ENCODE measurements at places on chromosomes 11 and 22.

DNA sequence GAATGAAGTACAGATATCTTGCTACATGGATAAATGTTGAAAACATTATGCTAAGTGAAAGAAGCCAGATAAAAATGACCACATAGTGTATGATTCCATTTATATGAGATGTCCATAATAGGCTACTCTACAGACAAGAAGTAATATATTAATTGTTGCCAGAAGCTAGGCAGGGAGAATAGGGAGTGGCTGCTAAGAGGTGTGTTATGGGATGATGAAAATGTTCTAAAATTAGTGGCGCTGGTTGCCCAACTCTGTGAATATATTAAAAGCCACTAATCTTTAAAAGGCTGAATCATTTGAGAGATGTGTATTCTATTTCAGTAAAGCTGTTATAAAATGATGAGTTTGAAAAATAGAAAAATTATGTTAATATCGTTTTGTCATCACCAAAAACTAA, 144.4 kb downstream of the NCAM1 start:
- DNase-seq, result no peak

GRCh38 chr11:114027926-114028325, 31.6 kb upstream of the ZBTB16 start:
- no peak for DNase-seq

DNA sequence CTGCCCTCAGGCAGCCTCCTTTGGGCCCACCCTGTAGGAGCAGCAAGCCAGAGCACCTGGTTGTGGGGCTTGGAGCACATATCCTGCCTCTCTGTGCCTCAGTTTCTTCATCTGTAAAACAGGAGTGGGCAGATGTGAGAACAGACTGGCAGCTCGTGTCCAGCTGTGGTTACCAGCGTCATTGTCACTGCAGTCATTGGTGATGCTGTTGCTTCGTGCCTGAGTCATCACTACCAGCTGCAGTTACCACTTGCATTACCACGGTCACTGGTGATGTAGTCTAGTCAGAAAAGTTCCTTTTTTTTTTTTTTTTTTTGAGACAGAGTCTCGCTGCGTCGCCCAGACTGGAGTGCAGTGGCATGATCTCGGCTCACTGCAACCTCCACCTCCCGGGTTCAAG, 20.4 kb downstream of the RSPH14 start:
- DNase-seq, result no peak

- DNase-seq, result no peak
Measured at GRCh38 chr11:11843211-11843621, 1.4 kb downstream of the USP47 start.

DNA sequence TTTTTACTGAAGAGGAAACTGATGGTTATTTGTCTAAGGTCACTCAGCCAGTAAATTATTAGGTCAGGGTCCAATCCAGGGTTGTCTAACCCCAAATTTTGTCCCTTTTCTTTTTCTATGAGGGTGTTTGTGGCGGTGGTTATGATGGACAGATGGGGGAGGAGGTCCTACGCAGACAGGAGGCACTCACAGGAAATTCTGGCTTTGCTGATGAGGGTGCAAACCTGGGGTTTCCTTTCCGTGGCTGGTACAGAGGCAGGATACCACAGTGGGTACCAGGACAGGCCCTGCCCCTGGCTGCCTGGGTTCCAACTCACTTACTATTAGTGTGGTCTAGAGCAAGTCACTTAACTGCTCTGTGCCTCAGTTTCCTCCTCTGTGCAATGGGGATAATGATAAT, 91.0 kb downstream of the RRM1 start:
- no peak for DNase-seq

- no peak for DNase-seq
Measured at GRCh38 chr11:58629857-58630256, 7.4 kb downstream of the CNTF start.

DNA sequence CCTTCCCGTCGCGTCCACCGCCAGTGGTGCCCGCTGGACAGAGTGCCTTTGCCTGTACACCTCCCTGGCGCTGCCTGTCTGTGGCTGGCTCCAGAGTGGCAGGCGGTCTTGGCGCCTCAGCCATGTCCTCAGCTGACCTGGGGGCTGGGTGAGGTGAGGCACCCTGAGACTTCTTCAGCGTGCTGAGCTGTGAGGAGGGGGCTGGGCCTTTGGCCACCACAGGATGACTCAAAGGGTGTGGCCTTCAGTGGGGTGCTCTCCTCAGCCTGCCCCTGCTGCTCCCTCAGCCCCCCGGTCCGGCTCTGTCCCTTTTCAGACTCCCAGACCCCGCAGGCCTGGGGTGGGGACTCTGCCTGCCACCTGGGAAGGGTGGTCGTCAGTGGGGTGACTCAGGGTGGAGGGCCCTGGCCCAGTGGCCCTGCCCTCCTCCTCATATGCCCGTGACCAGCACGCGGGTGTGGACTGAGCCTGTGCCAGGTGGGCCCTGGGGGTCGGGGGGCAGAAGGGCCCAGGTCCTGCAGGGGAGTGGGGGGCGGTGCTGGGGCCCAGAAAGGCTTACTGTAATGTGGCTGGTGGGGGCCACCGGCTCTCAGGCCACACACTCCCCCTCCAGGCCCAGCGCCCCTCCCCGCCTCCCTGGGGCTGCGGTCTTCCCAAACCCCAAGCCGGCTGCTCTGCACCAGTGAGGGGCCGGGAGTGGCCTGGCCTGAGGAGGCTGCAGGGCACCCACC, 15.9 kb downstream of the CRELD2 start:
- DNase-seq, result no peak

GRCh38 chr22:28716686-28717085, 24.9 kb downstream of the CHEK2 start:
- DNase-seq, result no peak

DNA sequence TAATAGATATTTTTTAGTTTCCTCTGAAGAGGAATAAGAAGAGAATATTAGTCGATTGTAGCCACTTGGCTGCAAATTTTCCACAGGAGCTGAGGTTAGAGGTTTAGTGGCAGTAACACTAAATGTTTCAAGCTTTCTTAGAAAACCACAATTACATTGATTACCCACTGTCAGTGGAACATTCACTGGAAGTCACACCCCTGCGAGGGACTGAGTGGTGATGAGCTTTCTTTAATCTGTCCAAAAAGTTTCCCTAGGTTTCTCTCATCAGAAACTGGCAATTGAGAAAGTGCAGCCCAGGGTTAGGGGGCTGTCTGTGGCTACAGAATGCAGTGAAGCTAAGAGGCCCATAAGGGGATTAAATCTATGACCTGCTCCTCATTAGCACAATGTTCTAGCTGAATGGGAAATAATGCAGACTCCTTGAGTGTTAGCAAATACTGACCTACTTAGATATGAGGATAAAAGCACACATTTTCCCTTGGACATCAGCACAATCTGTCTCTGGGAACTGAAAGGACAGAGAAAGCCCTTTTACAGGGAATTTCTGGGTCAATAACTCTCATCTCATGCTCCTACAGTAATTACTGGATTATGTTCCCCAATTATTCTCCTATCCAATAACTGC, 189.5 kb downstream of the FAM76B start:
- no peak for DNase-seq

- DNase-seq, result no peak
Measured at GRCh38 chr11:70033711-70034070, 44.4 kb upstream of the ANO1 start.

GRCh38 chr11:6377902-6378639, 12.2 kb upstream of the SMPD1 start:
- no peak for DNase-seq

DNA sequence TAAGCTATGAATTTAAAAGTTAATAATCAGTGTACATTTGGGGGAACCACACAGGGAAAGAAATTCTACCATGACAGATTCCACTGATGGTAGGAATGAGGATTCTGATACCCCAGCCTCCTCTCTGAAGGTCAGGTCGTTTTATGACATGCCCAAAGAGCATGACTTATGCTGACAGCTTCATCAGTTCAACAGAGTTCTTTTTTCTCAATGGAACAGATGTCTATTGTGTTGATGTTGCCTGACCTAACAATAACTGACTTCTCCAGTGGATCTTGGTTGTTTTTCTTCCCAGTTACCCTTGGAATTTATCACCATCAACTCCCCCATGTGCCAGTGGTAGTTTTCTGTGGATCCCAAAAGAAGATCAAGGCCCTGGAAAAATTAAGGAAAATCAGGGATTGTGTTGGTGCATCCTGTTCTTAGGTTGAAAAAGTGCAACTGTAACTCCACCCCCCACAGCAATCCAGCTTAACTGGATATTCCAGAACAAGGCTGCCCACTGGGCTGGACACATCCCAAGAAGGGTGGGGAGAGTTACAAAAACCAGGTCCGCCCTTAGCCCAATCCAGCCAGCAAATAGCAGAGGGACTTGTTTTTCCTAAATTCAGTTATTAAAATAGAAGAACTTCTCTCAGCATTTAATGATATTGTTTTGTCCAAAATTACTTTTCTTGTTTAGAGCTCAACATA, 31.5 kb upstream of the CAT start:
- no peak for DNase-seq

- DNase-seq, result no peak
Measured at GRCh38 chr22:47162865-47163264, 400.4 kb downstream of the TBC1D22A start.

DNA sequence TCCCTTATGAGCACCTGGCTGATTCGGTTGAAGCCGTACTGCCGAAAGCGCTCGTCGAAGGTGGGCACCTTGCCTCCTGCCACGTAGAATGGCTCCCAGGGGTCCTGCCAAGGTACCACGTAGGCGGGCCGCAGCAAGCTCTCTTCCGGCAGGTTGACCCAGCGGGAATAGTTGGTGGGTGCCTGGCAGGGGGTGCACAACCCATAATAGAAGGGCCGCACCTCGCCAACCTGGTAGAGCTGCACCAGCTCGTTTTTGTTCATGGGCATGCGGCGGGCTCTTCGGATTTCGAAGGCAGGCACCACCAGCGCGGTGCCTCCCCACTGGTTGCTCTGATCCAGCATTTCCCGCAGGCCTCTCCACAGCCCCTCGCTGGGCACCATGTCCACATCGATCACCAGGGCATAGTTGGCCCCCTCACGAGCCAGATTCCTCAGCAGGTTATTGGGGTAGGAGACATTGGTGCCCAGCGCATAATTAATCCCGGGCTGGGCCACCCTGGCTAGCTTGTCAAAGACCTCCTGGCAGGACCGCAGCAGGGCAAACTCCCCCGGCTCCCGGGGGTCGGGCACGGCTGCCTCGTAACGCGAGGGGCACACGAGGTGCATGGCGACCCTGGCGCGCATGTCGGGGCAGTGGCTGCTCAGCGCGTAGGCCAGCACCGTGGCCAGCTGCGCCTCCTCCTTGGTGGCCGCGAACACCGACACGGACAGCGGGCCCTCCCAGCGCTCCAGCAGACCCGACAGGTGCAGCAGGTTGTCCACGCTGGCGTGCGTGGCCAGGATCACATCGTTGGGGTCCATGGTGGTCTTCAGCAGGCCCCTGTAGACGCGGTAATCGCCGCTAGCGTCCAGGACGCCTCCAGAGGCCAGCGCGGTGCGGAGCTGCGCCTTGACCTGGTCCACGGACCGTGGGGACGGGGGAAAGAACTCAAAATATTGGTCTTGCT, 679 bp downstream of the B4GAT1 start:
- DNase-seq, result no peak

DNA sequence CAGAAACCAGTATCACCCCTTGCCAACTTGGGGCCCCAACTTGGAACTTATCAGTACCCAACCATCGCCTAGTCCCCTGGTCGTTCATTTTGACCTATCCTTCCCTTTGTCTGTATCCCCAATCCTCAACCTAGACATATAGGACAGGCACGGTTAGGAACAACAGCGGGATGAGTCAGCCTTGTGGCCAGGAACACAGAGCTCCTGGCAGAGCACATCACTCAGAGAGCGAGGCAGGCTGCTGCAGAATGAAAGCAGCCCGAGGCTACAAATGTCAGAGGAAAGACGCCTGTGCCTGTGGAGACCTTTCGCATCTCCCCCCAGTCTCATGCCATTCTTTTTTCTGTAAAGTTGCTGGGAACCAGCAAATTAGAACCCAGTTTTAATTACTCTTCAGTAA, 14.6 kb downstream of the DKK3 start:
- DNase-seq, result no peak

DNA sequence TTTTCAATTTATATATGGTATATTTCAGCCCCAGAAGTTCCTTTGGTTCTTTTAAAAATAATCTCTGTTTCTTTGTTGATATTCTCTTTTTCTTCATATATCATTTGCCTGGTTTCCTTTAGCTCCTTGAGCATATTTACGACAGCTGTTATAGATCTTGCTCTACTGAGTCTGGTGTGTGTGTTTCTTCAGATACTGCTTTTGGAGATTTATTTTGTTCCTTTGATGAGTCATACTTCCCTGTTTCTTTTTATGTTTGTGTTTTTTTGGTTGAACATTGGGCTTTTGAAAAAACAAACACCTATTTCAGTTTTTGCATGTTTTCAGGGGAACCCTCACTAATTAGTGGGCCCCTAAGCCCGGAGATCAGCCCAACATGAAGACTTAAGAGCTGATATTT, 23.3 kb downstream of the GLB1L2 start:
- DNase-seq, result no peak

- no peak for DNase-seq
Measured at GRCh38 chr11:121536126-121536525, 83.4 kb upstream of the SORL1-AS1 start.

DNA sequence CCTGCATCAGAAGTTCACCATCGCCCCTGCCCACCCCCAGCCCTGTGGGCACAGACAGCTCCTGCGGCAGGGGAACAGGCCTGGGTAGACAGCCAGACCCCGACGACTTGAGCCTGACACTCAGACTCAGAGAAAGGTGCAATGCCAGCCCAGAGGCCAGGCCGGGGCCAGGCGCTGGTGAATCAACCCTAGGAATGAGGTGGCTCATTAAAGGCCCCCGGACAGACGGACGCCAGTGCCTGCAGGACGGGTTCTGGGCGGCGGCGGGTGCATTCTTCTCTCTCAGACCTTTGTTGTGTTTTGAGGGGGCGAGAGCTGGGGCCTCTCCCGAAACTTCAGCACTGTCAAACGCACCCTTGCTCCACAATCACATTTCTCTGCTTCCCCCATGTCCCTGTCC, 5.6 kb downstream of the OVOL1 start:
- no peak for DNase-seq

DNA sequence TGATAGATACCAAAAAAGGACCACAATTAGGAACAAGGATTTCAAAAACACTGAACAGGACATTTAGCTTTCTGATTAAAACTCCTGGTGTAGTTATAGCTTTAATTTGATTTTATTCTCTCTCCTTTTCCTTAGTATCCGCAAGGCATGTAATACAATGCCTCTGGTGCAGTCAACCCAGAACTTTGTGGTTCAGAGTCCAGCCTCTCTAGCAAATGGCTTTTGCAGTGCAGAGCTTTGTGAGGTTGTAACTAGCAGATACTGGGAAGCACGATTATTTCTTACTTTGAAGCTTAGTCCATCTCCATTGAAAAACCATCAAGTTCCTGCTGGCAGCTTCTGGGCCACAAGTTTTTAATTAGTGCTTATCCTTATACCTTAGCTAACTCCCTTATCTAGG, 79.8 kb downstream of the GRIA4 start:
- no peak for DNase-seq
